Fibroblast of upper back skin (primary cell): ENCODE measurements at places on chromosomes 5 and 9.

DNA sequence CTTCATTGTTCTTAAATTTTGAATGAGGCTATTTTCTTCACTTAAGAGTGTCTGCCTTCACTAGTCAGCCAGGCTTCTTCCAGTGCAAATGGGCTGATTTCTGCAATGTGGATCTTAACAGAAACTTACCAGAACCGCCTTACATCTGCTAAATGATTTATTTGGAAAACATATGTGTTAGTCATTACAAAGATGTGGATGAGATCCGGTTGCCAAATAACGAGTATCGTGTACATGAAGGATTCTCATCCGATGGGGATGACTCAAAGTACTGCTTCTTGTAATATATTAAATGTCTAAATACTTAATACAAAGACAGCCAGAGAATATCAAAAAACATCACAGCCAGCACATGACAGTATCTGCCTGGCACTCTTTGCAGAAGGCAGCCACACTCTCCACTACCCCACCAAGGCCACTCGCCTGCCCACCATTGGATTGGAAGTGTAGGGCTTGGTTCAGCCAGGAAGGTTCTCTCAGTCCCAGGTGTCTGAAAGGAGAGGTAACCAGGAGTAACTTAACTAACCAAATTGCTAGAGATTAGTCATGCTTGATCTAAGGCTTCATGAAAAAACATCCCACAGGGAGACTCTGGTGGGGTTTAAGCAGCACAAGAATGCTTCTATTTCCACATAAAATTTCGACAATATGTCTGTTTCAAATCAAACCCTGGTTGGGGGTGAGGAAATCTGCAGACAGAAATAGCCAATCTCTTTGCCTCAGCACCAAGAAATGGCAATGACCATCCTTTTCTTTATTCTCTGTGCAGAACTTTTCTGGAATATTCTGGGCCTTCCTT lies 174.8 kb downstream of the GADD45G start:
- peak; percentile 87 for DNase-seq

GRCh38 chr5:172420235-172420939 lies 33.9 kb downstream of the SH3PXD2B start:
- DNase-seq = peak; percentile 97

GRCh38 chr5:139667001-139667729 lies 19.0 kb downstream of the CXXC5 start:
- no peak for DNase-seq

DNA sequence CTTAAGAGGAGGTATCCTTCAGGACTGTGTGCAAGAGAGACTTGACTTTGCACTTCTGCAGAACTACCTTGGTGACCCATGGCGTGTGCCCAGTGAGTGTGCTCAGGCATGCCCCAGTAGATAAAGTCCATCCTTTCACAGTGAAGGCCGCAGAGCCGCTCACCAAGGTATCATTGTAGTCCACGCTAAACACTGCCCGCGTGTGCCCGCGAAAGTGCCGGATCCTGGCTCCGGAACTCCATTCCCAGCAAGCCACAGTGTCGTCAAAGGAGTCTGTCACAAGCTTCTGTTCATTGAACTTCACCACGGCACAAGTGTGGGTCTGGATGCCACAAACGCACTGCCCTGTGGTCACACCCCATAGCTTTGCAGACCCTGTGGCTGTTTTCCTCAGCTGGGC lies 3.3 kb upstream of the GRM6 start:
- DNase-seq = no peak

DNA sequence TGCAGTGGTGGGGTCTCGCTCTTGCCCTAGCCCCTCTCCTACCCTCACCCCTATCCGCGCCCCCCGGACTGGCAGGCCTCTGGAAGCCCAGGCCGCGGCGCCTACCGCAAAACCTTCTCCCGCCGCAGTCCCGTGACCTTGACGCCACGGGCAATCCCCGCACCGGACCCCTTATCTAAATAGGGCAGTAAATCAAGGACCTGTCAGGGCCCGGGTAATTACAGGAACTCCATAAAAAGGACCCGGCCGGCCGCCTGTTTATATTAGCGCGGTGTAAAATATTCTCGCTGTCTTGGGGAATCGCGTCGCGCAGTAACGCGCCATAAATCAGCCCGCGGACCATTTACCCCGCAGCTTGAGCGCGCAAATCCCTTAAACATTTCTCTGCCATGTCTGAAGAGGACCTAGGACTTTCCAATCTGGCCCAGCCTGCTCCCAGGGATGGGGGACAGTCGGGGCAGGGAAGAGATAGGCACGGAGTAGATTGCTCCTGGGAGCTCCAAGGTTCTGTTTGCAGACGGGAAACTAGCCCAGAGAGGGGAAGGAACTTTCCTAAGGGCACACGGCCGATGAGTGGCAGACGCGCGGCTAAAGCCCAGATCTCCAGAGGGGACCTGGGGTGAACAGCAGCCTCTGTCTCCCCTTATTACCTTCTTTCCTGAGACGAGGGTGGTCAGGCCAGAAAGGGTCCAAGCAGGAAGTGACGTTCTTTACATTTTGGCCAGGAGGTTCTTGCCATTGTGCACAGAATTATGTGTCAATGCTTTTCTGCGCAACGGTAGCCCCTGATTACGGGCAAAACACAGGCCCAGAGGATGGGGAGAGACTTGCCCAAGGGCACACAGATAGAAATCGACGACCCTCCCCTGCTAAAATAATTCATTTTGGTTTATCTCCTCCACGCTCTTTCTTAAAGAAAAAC lies 4.8 kb upstream of the HAND1 start:
- no peak for DNase-seq

DNA sequence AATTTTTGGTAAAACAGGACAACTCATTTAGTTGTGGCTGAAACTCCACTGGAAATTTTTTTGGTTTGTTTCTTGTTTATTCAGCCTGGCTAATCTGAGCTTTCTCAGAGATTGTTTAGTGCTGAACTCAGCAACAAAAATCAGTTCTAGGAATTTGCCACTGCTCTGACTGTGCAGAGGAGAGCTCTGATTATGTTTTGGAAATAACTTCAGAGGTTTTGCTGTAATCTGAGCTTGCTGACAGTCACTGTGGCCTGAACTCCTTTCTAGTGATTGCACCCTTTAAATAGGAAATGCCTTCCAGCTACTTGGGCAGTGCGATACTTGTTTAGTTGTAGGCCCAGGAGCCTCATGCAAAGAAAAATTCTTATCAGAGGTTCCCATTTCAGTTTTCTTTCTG lies 60.2 kb downstream of the OSTF1 start:
- peak; percentile 82 for DNase-seq

DNA sequence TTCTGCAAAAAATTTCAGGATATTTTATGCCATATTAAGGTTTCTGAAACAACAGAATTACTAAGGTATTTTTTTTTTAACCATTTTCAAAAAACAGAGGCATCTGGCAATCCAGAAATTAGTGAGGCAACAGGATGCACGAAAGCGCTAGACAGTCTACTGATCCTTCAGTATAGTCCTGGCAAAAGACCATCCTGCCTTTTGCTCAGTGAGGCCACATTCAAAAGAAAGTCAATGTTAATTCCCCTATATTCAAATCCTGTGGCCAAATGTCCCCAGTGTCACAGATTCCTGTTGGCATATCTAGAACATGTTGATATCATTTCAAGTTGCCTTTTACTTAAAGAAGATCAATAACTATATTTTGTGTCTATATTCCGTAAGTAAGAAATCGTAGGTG lies 13.1 kb upstream of the NFIB start:
- DNase-seq = no peak

- DNase-seq = peak; percentile 25
These were observed 32.5 kb downstream of the SH3TC2 start for GRCh38 chr5:149030392-149030791.

DNA sequence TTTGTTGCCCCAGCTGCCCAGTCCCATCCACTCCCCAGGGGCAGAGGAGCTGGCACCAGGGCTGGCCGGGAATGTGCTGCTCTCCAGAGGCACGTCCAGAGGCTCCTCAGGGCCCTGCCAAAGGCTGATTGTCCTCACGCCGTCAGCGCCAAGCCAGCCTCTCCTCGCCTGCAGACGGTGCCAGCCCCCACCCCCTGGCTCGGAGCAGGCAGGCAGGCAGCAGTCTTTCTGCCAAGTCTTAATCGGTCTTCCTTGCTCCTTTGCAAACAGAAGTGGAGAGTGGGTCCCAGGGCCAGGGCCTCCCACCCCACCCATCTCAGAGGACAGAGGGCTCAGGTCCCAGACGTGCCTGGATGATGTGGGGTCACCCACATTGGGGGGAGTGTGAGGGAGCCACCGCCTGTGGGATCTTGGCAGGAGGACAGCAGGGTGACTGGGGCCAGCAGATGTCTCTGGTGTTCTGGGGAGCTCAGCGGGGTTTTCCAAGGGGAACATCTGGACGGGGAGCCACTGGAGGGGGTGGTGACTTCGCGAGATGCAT lies 36.3 kb downstream of the FAM163B start:
- DNase-seq = no peak

DNA sequence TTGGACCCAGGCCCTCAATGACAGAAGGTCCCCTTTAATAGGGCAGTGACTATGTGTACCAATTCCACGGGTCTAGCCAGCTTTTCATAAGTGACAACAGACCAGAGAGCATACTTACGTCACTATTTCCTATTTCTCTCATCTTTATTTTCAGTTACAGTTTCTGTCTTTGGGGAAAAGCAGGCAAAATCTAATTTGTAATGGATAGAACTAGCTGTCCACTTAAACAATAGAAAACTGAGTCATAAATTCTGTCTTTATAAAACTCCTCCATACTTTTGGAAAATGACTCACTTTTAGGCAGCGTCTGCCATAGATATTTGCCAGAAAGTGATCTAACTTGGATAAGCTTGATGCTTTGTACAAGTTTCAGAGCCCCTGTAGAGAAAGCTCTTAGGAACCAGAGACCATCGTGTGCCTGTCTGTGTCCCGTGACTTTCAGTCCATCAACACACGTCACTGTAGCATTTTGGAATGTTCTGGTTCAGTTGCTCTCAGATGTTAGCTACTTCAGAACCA lies 101.9 kb downstream of the F2RL2 start:
- peak; percentile 88 for DNase-seq

DNA sequence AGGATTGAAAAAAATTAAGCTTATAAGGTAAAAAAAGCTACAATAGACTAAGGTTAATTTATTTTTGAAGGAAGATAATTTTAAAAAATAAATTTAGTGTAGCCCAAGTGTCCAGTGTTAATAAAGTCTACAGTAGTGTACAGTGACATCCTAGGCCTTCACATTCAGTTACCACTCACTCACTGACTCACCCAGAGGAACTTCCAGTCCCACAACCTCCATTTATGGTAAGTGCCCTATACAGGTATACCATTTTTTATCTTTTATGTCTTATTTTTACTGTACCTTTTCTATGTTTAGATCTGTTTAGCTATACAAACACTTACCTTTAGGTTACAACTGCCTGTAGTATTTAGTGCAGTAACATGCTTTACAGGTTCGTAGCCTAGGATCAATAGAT lies 79.8 kb upstream of the ZNF462 start:
- DNase-seq = no peak
